ENCODE measurements at places on chromosomes 2 and 18.
A peak's percentile ranks its signal among the peaks of the same experiment; 100 is the strongest.

DNA sequence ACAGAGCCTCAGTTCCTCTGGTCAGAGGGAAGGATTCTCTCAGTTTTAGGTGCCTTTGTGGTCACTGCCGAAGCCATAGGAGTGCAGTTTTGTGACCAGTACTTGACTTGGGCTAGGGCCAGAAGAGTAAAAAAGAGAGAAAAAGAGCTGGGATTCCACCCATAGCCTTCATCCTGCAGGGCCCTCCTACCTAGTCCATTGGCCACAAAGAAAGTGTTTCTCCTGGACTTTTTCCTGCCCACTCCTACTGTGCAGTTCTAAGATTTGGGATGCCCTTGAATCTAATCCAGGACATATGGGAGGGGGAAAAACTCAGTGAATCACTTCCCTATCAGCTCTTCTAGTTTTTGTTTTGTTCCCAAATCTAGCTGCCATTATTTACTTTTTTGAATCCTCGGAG, 26.0 kb downstream of the FAM117B start:
- no peak for DNase-seq

DNA sequence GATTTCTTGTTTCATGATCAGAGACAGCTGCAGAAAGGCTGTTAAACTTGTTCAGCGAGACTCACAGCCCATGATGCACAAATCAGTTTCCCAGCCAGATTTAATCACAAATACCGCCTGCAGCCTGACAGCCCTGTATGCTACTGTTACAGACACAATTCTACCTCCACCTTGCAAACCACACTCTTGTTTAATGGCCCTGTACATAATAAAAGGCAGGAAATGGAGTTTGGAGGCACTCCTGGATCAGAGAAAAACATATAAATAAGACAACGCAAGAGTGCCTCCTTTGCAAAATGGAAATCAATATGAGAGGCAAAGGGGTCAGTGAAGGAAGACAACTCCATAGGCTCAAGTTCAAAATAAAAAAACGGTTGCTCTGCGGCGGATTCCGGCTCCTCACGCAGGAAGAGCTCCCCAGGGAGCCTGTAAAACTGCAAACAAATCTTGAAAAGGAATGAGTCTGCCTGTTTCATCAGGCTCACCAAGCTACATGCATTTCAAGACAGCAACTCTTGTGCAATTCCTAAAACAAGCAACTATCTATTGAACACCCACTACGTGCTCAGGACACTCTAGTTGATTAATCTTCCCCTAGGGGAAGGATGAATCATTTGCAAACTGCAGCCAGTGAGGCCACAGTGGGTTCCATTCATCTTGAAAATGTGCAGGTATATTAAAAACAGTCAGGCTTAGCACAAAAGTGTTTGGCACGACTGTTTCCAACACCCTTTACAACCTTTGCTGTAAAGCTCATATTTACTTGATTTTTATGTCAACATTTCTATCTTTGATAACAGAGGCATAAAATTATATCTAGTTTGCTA, 37.5 kb downstream of the TBC1D8 start:
- DNase-seq = peak; percentile 78

- DNase-seq = no peak
Measured at GRCh38 chr2:205908212-205909183, 177.5 kb downstream of the INO80D start.

DNA sequence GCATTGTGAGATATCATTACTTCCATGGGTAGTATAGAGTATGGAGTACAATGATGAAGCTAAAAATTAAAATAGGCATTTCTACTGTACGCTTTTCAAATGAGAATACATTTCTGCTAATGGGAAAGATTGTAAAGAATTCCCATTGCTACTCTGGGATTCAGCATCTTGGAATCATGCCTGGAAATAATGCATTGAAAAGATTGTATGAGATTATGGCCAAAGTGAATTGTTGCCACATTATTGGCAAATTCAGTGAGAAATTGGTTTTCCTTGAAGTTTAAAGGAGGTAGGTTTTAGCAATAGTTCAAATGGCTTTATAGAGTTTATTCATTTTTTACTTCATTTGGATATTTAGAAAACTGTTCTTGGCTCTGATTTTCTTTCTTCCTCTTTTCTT, 157.9 kb downstream of the GULP1 start:
- DNase-seq = no peak

DNA sequence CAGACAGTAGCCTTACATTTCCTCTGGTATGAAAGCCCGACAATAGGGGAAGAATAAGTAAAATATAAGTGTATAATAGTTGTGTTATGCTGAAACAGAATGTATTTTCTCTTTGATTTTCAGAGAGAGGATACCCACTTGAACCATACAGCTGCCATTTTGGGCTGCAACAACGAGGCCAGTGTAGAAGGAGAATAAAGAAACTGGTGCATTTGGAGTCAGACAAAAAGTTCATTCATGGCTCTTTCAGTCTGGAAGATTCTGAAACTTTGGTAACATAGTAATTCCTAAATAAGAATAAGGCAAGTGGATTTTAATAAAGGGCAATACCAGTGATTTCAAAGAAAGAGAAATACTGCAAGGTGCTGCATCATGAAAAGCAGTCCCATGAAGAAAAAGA, 610.9 kb downstream of the LRP1B start:
- no peak for DNase-seq

- peak; percentile 59 for DNase-seq
Measured at GRCh38 chr18:3104190-3105054, 91.5 kb upstream of the LPIN2 start.

GRCh38 chr2:174597009-174597344, 627 bp downstream of the WIPF1 start:
- no peak for DNase-seq

- no peak for DNase-seq
Measured at GRCh38 chr2:131658769-131659131, 131.1 kb downstream of the CCDC74A start.

DNA sequence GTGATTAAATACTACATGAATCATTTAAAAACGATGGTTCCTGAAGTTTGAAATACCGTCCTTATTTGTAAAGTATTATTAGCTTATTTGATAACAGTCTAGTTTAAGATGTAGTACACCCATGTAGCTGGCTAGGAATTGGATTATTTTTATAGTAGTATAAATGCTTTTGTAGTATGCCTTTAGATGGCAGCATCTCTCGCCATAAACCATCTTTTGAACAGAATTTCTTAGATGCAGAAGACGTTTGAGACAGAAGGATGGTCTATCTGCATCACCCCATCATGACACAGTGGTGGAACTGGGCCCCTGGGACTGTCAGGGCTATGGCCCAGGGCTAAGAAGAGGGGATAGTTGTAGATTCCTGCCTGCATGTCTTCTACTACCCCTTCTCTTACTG, 152.7 kb downstream of the WDSUB1 start:
- DNase-seq = no peak

GRCh38 chr2:10846110-10846861, 33.7 kb upstream of the PDIA6 start:
- no peak for DNase-seq

DNA sequence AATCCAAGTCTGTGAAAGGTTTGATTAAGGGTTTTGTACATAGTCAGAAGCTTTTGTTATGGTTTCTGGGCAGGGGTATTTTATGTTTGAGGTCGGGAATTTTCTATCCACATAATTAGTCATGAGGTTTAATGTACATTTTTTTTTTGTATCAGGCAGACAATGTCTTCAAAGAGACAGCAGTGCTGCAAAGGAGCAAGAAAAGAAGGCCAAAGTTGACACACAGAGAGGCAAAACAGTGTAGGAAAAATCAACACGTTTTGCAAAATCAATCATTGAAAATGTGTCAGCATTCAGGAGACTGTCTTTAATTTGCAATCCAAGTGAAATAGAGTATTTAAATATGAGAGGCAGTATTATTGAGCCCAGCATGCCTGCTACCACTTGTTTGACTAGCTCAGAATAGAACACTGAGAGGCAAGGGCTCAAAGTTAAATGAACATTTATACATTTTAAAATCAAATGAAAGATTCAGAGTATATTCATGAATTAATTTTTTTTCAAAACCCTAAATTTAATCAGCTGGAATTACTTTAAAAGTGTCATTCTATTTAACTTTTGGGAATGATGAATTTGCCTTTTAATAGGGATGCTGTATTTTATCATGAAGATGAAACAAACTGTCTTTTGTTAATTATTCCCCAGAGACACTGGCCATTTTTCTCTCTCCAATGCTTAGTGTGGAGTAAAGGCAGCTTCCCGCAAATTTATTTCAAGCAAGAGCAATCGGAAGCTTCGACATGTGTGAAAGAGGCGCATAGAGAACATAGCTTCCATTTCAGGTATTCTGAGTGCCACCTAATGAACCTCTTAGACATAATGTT, 11.3 kb downstream of the VRK2 start:
- DNase-seq = no peak

DNA sequence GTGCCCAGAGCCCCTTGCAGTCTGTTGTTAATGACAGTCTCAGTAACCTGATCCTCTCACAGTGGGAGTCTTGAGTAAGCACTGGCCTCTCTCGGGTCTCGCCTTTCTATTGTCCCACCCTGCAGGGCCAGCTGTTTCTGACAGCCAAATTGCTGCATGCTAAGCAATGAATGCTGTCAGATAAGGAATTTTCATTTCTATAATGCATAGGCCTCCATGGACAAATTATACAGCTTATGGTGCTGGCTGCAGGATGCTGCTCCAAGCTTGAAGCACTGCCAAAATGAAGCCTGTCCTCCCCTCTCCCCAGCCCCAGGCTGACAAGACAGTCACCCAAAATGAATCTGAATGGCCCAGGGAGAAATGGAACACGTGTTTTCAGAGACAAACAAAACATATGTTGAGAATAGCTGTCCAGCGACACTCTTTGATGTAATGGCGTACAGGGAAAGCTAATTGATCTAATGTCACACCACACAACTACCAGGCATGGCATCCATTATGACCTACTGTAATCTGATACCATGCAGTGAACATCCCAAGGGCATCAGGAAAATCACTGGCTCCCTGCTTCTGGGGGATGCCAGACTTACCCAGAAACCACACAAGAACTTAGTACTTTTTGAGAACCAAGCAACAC, 36.8 kb downstream of the ACVR1 start:
- no peak for DNase-seq

- DNase-seq = no peak
Measured at GRCh38 chr18:13471198-13471845, 252.8 kb downstream of the LDLRAD4 start.

- DNase-seq = no peak
Measured at GRCh38 chr18:62537946-62538345, 15.1 kb downstream of the ZCCHC2 start.

DNA sequence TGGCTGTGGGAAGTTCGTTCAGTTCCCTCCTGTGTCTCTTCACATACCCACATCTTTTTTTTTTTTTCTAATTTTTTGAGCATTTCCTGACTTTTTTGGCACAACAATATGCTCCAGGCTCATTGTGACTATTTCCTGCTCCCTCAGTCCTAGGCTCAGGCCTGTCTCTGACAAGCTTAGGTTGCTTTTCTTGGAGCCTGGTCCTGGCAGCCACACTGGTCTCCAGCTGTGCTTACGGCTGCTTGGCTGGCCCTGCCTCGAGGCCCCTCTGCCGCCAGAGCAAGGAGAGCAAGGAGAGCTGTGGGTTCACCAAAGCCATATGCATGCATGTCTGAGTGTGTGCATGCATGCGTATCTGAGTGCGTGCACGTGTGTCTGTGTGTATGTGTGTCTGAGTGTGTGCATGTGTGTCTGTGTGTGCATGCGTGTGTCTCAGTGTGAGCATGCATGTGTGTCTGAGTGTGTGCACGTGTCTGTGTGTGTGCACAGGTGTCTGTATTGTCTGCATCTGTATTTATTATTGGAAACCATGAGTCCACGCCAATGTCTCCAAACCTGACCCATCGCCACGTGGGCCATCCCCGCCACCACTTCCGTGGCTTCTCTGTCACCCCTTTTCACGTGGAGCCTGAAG, 766.1 kb upstream of the SALL3 start:
- no peak for DNase-seq

DNA sequence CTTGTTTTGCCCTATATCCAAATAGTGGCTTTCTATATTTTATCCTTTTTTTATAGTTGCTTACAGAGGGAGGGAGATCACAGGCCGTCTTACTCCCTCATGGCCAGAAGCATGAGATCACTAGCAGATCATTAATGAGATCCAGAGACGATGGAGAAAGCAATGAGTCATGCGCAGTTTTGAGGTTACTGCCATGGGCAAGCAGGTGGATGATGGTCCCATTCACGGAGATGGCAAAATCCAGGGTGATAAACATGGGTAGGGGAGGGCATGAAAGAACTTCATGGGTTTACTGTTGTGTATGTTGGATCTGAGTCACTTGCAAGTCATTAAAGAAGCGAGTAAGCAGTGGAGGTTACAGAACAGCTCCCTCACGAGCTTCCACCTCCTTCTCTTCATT, 60.4 kb downstream of the C18orf63 start:
- peak; percentile 24 for DNase-seq

GRCh38 chr2:88082781-88083180, 15.2 kb downstream of the SMYD1 start:
- DNase-seq = no peak

GRCh38 chr18:74480149-74480651, 16.0 kb upstream of the CNDP2 start:
- DNase-seq = no peak

GRCh38 chr2:29417630-29418029, 302.4 kb downstream of the CLIP4 start:
- no peak for DNase-seq

DNA sequence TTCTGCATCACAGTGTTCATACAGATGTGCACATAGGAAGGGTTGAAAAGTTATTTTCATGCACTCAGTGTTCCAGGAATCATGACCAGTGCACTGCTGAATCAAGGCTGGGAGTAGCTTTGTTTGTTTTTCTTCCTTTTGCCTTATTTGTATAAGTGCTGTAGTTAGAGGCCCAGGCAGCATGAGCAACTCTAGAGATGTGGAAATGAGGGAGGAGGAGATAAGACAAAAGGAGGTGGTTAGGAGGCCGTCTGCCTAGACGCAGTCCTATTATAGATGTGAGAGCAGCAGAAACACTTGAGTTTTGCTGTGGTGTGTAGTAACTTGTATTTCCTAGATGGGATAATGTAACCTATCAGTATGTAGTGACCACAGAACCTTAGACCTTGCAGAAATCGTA, 264.3 kb upstream of the RASGRP3 start:
- no peak for DNase-seq

GRCh38 chr2:233413559-233414272, 59.4 kb downstream of the DGKD start:
- DNase-seq = peak; percentile 82

GRCh38 chr2:204108330-204108751, 171.8 kb downstream of the ICOS start:
- no peak for DNase-seq

DNA sequence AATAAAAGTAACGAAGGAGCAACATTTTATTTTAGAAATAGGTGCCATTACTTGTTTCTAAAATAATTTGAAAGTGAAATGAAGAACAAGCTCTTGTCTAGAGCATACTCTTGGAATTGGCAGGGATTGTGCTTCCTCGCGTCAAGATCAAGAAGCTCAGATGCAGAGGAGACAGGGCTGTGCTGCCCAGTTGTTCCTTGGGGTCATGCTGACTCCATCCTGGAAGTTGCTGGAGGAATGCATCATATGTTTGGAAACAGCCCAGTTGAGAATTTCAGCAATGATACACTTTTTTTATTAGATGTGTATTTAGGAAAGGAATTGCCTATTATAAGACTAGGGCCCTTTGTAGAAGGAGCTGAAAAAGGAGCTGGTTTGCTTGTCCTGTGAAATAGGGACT, 17.2 kb downstream of the LTBP1 start:
- DNase-seq = no peak
